ENCODE measurements at places on chromosomes 2 and 18. TPM values are rescaled to one million over a fixed set of nuclear protein-coding genes. Genes with fewer than 3 reads are reported as not detected.

CACNB4 gene
- 0.43 TPM for total RNA-seq

DNAJB2 gene
- 39.0 TPM for total RNA-seq

WDR75 gene
- total RNA-seq = 69.7 TPM

LHCGR gene
- not detected for total RNA-seq

NYAP2 gene
- total RNA-seq = under 0.01 TPM

PSTPIP2 gene
- 9.6 TPM for total RNA-seq

Data from nasal cavity respiratory epithelium epithelial cell of viscerocranial mucosa (primary cell).